ENCODE measurements at places on chromosomes 16 and 17.

DNA sequence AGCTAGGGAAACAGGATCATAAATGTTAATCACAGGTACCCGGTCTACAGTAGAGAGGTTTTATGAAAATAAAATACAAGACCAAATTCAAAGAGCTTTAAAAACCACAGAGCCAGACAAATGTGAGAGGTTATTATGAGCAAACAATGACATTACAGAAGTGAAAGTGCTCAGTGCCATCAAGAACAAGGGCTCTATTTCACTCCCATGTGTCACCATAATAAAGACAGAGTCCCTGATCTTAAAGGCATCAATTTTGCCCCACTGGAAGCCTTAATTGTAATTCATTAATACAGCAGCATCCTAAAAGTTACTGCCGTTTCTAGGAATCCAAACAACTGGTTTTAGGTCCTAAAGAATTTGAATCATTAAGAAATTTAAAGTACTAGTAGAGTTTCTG lies 43.7 kb upstream of the CDRT4 start:
- peak; percentile 31 for DNase-seq

DNA sequence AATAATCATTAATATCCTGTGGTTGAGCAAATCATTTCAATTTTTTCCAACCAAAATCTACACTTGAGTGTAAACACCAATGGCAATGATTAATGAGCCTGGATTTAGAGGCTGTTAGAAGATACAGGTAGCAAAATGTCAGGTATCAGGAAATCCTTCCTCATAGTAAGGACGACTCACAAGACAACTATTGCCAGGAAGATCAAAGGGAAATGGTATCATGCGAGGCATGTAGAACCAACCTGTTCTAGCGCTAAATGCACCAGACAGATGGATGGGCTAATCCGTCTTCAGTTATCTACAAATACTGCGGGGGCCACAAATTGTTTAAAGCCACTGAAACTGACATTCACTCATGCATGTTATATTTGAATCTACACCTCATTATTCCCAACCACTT lies 28.1 kb downstream of the TOX3 start:
- DNase-seq = no peak

DNA sequence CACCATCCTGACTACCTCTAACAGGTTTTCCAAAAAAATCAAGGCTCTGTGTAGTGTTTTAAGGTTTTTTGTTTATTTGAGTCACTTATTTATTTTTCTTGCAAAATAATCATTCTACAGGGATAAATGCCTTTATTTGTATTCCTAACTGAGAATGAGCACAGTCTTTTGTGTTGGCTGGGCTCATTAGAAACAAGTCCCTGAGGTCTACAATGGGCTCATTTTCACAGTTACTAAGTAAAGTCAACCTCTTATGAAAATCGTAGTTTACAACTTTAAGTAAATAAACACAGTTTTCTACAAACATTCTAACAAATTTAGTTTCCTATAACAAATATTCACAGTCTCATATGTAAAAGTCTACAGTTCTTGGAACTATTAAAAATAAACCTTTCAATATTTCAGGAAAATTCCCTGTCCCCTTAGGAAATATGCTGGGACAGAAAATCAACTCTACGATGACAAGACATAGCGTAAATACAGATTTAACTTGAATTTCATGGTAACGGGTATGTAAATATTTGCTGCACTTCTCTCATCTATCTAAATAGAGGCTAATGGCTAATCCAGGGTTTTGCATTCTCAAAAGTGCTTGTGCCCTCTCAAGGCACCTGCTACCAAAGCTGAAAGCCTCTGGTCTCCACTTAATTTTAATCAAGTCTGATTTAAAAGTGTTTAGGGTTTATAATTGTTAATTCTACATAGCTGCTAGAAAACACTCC lies 31.5 kb upstream of the CDH5 start:
- no peak for DNase-seq

DNA sequence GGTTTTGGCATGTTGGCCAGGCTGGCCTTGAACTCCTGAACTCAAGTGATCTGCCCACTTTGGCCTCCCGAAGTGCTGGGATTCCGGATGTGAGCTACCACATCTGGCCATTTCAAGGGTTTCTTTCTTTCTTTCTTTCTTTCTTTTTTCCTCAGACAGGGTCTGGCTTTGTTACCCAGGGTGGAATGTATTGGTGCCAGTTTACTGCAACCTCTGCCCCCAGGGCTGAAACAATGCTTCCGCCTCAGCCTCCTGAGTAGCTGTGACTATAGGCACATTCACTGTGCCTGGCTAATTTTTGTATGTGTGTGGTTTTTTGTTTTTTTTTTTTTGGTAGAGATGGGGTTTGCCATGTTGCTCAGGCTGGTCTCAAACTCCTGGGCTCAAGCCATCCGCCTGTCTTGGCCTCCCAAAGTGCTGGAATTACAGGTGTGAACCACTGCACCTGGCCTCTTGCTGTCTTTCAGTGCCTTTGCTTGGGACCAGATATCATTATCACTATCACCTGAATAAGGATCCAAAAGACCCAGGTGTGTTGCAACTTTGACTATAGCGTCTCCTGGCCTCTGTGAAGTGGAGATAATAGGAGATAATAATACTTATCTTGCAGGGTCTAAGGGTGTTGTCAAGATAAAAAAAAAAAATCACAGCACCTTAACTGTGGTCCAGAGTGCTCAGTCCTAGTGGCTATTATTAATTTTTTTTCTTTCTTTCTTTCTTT lies 3.2 kb downstream of the FCSK start:
- no peak for DNase-seq

DNA sequence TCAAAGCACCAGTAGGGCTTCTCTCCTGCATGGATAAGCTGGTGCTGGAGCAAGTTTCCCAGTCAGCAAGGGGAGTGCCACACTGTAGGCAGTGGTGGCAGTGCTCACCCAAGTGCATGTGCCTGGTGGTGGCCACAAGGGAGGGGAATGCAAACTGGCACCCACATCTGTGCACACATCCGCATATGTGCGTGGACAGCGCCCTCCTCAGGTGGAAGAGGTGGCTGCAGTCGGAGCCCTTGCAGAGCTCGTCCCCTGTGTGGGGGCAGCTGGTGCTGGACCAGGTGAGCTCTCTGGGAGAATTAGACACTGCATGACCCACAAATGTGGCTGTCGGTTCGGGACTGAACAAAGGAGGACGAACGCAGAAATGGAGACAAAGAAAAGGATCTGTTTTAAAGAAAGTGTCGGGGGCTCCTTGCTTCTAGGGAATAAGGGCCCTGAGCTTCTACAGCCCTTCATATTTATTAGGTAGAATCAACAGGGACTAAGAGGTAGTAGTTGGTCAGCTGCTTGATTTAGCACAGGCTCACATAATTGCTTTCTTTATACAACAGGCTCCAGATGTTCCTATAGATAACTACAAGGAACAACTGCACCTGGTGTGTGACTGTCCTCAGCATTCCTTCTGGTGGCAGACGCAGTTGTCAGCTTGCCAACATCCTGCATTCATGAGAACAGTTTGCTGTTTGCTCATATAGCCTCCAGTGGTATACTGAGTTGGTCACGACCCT lies 5.3 kb upstream of the ZNF689 start:
- DNase-seq = peak; percentile 59

DNA sequence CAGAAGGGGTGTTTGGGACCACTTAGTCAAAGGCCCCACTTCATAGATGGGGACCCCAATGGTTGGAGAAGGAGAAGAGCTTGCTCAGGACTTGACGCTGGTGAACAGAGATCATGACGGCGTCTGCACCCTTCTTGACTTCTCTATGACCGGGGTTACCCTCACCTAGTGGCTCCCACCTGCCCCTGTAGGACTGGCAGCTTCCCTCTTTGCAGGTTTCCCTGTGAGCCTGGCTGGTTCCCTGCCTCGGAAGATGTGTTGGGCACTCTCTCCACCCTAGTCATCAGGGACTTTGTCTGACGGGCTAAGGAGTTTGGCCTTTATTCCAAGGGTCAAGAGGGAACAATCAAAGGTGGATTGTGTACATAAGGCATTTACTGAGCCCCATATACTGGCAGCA lies 22.7 kb downstream of the TBX4 start:
- no peak for DNase-seq

DNA sequence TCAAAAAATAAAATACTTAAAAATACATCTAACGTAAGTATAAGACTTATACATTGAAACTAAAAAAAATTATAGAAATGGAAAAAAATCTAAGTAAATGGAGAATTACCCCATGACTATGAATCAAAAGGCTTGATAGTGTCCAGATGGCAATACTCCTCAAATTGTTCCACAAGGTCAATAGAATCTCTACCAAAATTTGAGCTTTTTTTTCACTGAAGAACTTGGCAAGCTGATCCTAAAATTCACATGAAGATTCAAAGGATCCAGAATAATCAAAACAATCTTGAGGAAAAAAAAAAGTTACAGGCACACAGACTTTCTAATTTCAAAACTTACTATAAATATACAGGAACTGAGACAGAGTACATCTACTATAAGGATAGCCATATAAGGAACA lies 448.4 kb upstream of the CDH11 start:
- DNase-seq = no peak

Data from SW480 (cell line).